Small intestine (tissue), 16 donors: ENCODE measurements at places on chromosomes 7 and 10.

GRCh38 chr10:78905015-78905956, 163.5 kb upstream of the ZMIZ1 start:
- DNase-seq: no peak

- no peak for DNase-seq
Observed at GRCh38 chr10:81838950-81839349, 36.0 kb upstream of the NRG3 start.

DNA sequence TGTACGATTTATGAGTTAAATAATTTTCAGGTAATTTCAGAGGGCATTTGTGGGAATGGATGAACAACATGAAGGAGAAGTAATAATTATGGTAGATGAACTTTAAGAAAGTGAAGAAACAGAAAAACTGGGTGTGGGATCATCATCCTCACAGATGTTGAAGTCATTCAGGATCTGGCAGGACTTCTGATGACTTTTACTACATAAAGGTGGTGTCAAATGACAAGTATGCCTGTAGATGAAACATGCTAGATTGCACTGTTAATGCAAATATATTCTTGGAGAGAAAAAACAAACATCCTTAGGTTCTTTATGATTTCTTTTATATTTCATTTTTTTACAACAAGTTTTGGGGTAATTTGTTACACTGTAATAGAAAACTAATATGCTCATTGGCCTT, 230.2 kb downstream of the PCLO start:
- no peak for DNase-seq

DNA sequence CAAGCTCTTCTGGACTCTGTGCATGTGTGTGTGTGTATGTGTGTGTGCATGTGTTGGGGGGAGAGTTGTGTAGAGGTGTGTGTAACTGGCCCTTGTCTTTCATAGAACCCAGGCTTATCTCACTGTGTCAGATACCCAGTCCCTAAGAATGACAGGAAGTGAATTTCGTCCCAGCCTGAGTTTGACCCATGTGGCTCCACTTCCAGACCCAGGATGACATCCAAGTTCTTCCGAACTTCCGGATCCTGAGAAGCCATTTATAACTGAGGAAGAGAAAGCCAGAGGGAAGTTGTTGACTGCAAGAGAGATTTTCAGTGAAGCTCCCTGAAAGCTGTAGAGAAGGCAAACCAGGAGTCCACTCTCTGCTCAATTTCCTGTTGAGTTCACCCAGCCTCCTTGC, 53.2 kb downstream of the ADRB1 start:
- no peak for DNase-seq

DNA sequence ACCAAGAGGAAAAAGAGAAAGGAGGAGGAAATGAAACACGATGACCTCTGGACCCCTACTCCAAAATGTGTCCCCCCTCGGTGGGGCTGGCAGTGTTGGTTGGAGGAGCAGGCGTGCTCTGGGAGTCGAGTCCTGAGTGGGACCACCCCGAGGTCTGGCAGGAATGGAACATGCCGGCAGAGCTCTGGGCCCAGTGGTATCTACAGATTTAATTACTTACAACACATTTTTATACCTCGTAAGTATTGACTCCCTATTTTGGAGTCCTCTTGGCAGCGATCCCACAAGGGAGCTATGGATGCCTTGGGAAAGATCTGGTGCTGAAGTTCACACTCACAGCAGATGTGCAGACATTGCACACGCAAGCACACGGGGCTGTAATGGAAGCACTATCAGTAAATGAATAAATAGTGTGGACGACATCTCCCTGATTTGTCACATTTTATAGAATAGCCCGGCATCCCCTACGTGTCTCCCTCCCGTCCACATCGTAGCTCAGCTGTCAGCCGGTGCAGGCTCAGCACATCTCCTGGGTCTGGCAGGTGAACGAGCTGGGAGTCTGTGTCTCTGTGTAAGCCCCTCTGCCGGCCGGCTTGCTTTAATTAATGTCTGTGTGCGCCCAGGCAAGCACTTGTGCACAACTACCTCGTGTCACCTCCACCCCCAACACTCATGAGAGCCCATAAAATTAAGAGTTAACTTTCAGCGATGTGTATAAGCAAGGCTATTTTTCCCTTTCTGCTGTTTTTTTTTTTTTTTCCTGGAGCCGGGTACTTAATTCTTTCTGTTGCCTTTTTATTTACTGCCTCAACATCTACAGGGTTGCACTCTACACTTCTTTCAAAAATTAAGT, 603.2 kb downstream of the LRMDA start:
- peak; percentile 14 for DNase-seq

DNA sequence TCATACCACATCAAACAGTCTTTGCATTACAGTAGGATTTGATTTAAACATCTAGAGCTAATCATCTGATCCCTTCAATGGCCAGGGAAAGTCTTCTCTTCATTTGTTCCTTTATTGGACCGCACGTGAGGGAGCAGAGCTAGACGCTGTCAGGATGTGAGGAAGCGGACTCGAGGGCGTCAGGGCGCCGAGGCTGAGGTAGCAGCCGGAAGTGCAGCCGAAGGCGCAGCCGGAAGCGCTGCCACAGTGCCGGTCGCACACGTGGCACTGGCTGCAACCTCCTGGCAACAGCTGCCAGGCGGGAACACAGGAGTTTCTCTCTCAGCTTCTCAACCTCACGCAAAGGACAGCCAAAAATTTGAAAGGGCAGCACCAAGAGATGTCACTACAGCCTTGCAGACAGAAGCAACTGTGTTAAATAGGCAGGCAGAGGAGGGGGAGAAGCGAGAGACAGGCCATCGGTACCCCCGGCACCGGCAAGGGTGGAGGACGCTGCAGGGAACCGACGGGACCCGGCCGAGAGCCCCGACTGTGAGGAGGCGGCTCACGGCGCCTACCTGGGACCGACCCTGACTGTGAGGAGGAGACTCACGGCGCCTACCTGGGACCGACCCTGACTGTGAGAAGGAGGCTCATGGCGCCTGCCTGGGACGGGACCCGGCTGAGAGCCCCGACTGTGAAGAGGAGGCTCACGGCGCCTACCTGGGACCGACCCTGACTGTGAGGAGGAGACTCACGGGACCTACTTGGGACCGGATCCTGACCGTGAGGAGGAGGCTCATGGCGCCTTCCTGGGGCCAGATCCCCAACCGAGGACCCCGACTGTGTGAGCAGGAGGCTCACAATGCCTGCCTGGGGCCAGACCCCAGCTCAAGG, 32.3 kb downstream of the VIPR2 start:
- no peak for DNase-seq

- DNase-seq: peak; percentile 83
Observed at GRCh38 chr10:130607366-130607765, 471.2 kb downstream of the GLRX3 start.

DNA sequence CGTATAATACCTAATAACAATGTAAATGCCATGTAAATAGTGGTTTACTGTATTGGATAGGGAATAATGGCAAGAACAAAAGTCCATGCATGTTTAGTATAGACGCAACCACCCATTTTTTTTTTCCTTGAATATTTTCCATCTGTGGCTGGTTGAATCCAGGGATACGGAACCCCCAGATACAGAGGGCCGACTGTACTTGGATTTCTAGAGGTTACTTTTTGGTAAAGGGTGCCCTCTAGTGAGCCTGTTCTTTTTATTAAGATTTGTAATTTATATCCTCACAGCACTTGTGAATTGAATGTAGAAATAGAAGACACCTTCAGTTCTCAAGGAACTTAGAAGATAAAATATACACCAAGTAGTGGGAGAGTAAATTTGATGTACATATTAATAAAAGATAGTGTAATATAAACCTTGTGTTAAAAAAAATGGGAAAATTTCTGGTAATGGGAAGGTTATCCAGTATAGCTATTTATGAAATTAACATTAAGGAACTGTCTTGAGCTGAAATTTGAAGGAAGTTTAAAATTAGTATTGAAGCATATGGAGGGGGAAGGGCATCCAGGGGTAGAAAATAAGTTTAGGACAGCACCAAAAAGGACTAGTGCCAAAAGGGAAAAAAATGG, 32.0 kb downstream of the EXOC6 start:
- peak; percentile 42 for DNase-seq

DNA sequence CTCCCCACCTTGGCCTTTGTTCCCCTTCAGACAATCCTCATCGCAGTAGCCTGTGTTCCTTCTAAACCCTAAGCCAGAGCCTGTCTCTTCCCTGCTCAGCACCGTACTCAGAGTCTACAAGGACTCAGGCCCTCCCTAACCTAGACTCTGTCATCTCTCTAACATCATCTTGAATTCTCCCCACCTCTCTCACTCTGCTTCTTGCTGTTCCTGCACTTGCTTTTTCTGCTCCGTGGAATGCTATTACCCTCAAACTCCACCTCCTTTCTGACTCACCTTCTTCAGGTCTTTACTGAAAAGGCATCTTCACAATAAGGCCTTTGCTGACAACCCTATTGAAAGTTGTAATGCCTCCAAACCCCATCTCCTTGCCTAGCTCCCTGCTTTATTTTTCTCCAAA, 141.0 kb downstream of the DKK1 start:
- no peak for DNase-seq

GRCh38 chr7:149468208-149468607, 7.3 kb upstream of the ZNF777 start:
- DNase-seq: no peak

- no peak for DNase-seq
Observed at GRCh38 chr7:130131964-130132875, 61.9 kb downstream of the KLHDC10 start.

DNA sequence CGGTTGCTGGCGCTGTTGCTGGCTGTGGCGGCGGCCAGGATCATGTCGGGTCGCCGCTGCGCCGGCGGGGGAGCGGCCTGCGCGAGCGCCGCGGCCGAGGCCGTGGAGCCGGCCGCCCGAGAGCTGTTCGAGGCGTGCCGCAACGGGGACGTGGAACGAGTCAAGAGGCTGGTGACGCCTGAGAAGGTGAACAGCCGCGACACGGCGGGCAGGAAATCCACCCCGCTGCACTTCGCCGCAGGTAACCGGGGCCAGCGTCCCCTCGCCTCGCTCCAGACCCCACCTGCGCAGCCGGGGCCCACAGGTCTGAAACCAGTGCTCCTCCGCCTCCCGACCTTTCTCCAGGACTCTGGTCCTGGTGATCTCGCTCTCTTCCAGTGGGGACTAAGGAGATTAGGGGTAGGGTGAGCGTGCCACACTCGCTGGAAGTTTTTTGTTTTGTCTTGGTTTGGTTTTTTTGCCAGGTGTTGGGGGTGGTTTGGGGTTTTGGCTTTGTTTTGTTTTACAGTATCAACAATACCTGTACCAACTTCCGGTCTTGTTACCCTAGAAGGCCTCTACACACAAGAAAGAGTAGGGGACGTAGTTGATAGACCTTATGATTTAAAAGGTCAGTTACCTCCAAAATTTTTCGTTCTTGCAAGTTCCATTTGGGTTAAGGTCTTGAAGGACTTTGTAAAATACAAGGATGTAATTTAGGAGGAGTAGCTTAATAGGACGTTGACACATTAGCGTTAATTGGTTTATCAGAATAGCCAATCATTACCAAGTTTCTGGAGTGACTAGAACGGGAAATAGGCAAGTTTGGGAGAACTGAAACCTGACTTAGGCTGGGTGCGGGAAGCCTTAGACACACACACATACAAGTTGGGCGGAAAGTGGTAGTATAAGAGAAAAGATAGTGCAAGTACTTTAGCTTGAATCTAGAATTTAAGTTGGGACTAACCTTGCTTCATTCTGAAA, 704 bp downstream of the TNKS2 start:
- DNase-seq: peak; percentile 50

DNA sequence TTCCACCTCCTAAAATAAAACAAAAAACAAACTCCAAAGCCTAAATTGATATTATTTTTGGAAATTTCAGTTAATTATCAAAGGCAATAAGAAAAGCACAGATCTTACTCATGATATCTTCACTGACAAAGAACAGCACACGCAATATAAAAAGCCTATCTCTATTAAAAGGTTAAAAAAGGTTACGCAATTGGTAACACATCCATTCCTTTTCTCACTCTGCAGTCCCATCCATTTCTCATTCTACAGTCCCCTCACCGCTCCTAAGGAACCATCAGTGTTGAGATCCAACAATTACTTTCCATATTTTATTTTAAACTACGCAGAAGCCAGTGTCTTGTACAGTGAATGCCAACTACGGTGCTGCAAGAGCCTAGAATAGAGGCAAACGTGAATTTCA, 1.3 kb downstream of the SEC61G start:
- DNase-seq: no peak

DNA sequence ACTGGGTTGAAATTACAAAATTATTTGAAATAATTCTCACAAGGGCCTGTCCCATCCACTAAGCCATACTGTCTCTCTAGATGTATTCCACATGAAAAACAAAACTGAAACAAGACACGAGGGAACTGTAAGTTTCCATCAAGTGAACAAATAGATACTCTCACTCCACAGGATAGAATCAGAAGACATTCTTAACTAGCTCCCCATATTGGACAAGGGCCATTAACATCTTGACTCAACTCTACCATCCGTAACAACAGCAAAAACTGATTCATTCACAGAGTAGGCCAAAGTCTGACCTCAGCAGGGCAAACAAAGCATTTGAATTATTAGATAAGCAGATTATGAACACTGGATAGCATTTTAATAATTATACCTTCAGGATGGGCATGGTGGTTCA, 29.1 kb downstream of the UBE2H start:
- DNase-seq: peak; percentile 76

DNA sequence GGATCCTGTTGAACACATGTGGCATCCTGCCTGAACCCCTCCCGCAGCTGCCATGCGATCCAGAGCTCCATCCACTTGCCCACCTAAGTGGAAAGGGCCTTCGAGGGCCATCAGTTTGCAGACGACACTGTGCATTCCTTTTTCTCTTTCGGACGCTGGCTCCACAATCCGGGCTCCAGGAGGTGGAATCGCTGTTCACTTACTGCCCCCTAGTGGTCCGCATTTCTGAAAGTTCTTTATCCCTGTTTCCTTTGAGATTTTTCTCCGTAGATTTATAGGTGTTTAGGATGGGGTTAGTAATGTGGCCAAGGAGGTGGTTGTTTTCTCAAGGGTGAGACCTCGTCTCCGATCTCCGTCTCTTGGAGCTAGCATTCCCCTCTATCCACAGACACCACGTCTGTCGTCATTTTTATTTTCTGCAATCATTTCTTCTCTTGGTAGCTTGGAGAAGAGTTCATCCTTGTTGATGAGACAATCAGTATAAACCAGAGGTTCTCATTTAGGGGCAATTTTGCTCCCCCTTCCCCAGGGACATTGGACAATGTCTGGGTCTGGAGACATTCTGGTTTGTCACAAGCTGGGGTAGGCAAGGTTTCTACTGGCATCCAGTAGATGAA, 204.6 kb downstream of the ARHGAP21 start:
- peak; percentile 54 for DNase-seq

DNA sequence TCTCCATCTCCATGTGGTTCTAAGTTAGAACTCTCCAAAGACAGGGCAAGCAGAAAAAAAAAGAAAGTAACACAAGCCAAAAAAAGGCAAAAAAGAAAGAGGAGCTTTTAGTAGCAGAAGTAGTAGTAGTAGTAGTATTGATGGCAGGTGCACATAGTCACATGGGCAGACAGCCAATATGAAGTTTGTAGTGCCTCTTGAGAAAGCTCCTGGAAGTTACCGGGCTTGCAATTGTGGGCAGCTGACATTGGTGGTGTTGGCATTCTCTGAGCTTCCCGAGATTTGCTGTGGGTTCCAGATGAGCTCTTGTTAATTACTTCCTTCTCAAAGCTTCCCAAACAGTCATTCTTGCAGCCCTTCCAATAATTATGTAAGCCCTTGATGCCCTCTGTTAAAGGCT, 1128.5 kb downstream of the TYW1 start:
- DNase-seq: no peak
